Activated CD4-positive, CD25-positive, alpha-beta regulatory T cell (primary cell): ENCODE measurements at places on chromosomes 2 and 18.

- DNase-seq = no peak
These were observed 83.3 kb downstream of the PTGR3 start for GRCh38 chr18:75125382-75126331.

GRCh38 chr2:19120181-19120580 lies 238.2 kb downstream of the OSR1 start:
- no peak for DNase-seq

GRCh38 chr2:120709608-120710041 lies 26.0 kb upstream of the GLI2 start:
- no peak for DNase-seq

DNA sequence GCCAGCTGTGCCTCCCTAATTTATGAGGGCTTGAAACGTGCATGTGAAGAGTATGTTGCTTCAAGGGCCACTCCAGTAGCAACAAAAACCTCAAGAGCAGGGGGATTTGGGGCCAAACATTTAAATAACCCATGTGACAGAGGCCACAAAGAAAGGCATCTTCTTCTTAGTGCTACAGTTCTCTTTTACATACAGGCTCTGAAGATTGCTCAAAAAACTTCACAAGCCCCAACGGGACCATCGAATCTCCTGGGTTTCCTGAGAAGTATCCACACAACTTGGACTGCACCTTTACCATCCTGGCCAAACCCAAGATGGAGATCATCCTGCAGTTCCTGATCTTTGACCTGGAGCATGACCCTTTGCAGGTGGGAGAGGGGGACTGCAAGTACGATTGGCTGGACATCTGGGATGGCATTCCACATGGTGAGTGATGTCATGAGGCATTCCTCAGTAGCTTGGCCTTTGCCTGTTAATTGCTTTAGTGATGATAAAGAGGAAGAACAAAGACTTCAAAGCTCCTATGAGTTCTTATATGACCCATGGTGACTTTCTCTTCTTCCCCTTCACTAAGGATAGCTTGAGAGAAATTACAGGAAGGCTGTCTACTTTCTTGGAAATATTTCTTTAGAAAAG lies 40.1 kb downstream of the NRP2 start:
- DNase-seq = no peak

DNA sequence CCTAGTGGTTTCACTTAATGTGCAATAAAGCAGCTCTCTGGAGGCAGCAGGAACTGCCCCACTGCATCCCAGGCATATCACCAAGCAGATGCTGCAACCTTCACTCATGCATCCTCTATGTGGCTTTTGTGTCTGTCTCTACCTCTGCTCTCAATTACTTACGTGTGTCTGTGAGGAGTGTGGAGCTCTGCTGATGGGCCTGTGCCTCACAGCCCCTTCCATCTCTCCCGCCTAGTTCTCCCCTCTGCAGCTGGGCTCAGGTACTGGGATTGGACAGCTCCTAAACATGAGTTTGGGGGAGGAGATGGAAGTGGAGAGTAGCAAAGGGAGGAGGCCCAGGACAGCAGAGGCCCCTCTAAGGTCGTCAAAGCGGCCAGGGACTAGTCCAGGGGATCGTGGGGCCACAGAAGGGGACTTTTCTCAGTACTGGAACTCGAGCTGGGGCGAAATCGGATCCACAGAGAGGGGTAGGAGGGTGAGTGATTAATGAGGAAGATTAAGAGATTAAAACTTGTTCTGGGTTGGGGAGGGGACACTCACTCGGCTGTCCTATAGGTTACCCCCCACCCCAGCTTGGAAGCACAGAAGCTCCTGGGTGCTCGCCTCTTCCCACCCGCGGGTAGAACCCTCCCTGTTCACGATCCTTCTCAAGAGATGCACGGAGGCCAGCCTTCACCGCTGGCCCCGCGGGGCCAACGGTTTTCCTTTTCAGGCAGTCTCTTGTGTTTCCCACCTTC lies 2.1 kb upstream of the LBX2 start:
- no peak for DNase-seq

DNA sequence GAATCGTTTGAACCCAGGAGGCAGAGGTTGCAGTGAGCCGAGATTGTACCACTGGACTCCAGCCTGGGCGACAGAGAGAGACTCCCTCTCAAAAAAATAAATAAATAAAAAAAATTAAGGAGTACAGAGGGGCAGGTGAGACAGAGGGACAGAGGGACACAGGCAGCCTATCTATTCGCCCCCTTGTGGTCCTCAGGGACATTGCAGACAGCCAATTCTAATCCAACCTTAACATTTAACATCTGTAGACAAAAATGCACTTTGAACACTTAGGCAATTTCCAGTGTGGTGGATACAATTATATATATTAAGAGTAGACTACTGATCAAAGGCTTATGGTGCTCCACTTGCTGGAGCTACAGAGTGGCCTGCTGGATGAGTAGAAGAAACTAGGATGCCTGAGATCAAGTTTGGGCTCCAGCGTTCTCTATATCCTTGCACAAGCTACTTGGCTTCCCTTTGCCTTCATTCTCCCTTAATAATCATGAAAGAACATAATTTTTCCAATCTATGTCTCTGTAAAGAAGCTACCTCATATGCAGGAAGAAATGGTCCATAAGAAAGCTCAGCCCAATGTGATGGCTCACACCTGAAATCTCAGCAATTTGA lies 8.2 kb upstream of the SMARCAL1 start:
- DNase-seq = no peak

DNA sequence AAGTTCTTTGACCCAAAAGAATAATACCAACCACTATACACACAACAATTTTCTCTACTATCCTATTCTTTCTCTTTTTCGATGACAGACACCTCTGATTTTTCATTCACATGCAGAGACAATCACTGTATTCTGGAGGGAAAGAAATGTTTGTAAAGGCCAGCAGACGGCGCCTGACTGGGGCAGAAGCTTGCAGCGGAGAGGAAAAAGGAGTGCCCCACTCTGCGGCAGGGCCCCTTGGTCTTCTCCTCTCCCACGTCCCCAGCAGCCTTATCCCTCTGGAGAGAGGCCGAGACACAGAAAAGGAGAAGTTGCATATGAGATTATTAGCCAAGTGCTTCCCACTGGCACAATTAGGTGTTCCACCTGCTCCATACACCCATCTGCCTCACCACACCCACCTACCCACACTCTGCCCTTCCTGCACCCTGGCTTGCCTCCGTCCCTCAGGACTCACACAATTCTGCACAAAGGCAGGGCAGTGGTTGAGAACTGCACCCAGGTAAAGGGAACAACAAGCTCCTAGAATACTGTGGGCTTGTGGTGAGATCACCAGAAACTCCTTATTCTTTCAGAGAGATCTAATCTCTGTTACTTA lies 687.3 kb downstream of the NRXN1 start:
- DNase-seq = no peak

- no peak for DNase-seq
These were observed 14.3 kb downstream of the COPS7B start for GRCh38 chr2:231800493-231801091.

GRCh38 chr2:147473075-147473474 lies 371.8 kb upstream of the ACVR2A start:
- DNase-seq = no peak

- DNase-seq = no peak
These were observed 307.0 kb upstream of the REG3G start for GRCh38 chr2:78718473-78718872.

DNA sequence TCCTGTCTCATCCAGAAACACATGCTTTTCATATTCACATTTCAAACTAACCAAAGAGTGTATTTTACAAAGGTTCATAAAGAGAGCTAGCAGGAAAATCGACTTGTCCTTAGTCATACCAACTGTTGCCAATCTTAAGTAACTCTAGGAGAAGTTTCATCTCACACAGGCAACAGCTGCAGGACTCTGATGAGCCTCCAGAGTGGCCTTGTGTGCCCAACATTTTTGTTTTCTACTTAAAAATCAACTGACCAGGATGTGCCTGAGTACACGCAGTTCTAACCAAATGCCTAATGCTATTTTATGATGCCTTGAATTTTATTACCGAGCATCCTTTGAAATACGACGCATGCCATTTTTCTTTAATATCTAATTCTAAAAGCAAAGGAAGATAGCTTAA lies 595.9 kb upstream of the LRRTM4 start:
- DNase-seq = no peak

GRCh38 chr2:85439986-85440385 lies 21.5 kb downstream of the SH2D6 start:
- no peak for DNase-seq

DNA sequence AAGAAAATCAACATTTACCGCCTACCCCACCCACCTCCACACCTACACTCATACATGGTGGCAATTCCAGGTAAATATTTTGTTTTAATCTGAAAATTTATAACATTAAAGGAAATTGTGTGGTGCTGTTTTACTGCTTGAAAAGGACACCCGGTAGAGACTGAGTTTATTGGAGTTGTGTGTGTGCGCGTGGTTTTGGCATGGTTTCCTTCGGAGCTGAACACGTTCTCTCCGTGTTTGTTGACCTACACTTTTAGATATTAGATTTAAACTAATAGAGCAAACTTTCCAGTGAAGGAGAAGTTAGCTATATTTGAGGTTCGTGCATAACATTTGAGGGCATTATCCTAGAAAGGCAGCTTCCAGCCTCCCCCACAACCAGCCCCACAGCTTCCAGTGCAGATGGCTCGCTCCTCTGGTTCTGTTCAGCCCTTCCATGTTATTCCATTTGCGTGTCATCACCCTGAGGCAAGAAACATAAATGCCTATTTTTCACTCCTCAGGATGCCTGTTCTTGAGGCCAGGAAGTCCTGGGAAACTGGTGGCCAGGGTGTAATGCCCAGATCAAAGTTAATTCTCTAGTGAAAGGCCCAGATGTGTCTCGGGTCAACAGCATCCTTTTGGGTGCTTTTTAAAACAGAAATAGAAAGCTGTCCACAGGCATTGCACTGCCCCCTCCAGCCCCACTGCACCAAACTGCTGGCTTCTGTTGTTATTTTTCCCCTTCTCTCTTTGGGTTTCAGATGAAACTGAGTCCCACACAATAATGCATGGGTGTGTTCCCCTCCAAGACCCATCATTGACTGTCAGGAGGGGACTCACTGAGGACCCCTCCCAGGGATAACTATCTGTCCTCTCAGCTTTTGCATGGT lies 190.2 kb downstream of the SETBP1 start:
- no peak for DNase-seq

GRCh38 chr2:7467782-7468447 lies 550.7 kb downstream of the RNF144A start:
- DNase-seq = no peak

DNA sequence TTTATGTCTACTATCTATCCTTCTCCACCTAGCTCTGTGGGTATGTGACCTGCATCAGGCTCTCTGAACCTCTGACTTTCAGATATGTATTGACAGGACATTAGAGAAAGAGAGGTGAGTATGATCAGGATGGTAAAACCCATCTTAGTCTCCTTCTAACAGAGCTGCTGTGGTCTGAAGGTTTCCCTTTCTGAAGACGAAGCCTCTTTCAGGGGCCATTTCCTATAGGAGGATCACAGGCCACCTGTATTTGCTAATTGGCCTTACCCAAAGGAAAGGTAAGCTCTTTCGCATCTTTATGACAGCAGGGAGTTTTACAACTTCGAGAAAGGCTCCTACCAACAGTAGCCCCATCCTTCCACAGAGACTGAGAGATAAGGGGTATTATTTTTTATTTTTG lies 442.9 kb downstream of the KCNJ3 start:
- DNase-seq = no peak

DNA sequence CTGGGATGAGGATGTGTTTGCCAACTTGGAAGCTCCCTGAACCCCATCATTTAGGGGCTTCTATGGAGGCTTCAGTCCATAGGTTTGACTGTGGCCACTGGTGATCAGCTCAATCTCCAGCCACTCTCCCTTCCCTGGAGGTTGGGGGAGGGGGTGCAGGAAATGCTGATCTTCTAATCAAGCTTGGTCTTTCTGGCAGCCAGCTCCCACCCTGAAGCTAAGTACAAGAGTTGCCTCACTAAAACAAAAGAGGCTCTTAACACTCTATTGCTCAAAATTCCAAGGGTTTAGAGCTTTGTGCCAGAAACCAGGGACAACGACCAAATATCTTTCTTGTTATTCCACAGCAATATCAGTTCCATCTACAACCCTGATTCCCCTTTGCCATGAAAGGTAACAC lies 19.4 kb upstream of the MPPE1 start:
- no peak for DNase-seq

DNA sequence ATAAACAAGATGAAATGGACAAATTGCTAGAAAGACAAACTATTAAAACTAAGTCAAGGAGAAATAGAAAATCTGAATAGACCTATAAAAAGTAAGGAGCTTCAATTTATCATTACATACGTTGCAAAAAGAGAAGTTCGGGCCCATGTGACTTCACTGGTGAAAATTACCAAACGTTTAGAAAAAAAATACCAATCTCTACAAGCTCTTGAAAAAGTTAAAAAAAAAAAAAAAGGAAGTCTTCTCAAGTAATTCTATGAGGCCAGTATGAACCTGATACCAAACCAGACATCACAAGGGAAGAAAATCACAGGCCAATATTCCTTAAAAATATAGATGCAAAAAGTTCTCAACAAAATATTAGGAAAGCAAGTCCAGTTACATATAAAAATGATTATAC lies 20.2 kb upstream of the ACVR2A start:
- DNase-seq = no peak

DNA sequence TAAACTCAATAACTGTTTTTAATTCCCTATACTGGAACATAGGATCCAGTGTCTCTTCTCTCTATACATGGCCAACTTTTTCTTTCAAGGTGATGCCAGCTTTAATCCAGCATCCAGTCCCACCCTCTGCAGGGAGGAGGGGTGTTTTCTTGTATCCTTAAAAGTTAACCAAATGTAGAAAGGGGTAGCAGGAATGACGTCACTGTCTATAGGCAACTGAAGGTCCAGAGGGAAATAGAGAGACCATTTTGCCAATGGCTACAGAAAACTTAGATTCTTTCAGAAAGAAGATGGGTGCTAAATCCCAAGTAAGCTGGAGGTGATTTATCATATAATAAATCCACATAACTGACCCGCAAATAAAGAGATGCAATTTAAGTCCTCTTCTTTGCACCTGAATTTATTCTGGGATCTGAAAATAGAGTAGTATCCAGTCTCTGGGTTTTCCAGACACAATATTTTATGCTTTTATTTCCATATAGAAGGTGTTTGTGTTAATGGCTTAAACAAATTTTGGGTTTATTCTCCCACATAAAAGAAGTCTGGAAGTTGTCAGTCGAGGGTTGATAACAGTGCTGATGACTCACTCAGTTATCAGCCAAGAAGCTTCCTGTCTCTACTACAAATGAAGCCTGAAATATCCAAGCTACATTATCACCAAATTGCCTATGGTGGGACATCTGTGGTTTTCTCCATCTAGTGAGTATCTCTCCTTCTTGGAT lies 5.7 kb upstream of the DNER start:
- DNase-seq = no peak
